Fibroblast of skin of left quadriceps (primary cell): ENCODE measurements at places on chromosomes 4 and X.
A peak's percentile ranks its signal among the peaks of the same experiment; 100 is the strongest.

DNA sequence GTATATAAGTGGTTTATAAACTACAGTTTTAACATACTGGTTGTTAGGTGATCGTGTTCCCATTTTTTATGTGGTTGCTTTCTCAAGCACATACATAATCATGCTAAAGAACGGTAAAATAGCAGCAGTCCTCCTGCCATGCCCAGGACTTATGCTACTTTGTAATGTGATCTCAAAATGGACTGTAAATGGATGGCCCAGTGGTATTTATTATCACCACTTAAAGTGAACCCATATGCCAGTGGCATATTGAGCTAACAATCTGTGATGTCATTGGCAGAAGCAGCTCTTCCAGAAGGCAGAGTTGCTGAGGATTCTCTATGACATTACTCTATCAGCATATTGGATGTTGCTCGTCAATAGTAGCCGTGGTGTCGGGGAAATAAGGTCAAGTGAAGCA is 28.6 kb downstream of the ANK2 start:
- DNase-seq: no peak

DNA sequence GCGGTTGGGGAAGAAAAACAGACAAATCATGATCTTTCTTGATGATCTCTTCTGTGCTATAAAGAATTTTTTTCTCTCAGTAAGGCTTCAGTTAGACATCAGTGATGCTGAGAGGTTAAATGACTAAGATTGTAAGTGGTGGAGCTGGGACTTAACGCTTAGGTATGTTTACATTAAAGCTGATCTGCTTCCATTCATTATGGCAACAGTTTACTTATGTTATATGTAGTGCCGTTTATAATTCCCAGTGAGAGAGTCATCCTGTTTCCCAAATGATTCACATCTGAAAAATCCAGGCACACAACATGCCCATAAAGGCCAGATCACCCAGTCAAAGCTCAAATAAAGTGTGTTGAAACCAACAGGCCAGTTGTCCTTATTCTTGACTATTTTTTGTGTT is 50.1 kb downstream of the CENPVL3 start:
- DNase-seq: peak; percentile 1

DNA sequence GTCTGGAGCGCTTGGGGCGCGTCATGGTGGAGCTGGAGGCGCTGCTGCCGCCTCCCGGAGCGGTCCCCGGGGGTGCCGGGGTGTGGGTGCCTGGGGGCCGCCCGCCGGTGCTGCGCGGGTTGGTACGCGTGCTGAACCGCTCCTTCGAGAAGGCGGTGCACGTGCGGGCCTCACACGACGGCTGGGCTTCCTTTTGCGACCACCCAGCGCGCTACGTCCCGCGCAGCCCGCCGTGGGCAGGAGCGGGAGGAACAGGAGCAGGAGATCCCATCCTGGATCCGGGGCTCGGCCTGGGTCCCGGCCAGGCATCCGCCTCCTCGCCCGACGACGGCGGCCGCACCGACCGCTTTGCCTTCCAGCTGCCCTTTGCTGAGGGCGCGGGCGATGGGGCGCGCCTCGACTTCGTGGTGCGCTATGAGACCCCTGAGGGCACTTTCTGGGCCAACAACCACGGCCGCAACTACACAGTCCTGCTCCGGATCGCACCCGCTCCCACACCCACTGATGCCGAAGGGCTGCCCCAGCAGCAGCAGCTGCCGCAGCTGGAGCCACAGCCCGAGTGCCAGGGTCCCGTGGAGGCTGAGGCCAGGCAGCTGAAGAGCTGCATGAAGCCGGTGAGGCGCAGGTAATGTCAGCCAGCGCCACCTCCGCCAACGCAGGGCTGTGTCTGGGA is 792 bp downstream of the PPP1R3F start:
- no peak for DNase-seq

- DNase-seq: no peak
These were observed 595.2 kb downstream of the MID1IP1 start for GRCh38 chrX:39396358-39396995.

GRCh38 chr4:89753601-89754066 is 83.3 kb downstream of the SNCA start:
- DNase-seq: peak; percentile 98

- no peak for DNase-seq
These were observed 61.6 kb downstream of the PTTG2 start for GRCh38 chr4:38021751-38022150.

DNA sequence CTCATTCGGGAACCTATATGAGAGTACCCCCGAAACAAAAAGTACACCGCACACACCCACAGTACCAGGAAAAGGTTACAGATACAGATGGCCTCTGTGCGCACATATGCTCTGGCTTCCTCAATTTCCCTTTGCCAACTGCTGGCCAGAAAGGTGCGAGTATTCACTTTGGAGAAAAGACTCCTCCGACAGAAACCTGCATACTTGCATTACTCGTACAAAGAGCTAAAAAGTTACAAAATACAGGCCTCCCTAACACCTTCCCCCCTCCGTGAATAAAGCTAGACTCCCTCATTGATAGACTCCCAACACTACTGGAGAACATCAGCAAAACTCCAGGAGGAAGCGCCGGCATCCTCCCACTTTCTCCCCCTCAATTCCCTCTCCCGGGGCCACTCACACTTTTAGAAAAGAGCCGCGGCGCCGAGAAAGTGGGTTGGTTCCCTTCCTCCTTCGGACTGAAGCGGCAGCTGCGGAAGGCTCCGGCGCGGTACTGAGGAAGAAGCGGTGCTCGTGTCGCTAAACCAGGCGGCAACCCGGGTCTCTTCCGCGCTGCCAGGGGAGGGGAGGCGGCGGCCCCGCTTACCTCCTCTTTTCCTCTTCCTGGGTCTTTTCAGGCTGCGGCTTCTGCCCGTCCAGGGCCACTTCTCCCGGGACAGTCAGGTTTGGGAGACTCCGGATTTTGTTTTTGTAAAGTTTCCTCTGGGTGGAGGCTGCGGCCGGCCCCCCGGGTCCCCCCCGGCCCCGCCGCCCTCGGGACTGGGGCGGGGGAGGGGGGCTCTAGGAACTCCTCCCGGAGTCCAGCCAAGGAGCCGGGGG is 1.1 kb downstream of the FBXW7 start:
- DNase-seq: no peak

GRCh38 chr4:138305050-138305449 is 62.9 kb upstream of the SLC7A11 start:
- DNase-seq: no peak

GRCh38 chr4:77125961-77126360 is 31.0 kb upstream of the CCNG2 start:
- DNase-seq: no peak

GRCh38 chr4:168743601-168744000 is 246.7 kb downstream of the PALLD start:
- no peak for DNase-seq

- DNase-seq: no peak
These were observed 110.0 kb downstream of the HS6ST2 start for GRCh38 chrX:132848296-132848970.

DNA sequence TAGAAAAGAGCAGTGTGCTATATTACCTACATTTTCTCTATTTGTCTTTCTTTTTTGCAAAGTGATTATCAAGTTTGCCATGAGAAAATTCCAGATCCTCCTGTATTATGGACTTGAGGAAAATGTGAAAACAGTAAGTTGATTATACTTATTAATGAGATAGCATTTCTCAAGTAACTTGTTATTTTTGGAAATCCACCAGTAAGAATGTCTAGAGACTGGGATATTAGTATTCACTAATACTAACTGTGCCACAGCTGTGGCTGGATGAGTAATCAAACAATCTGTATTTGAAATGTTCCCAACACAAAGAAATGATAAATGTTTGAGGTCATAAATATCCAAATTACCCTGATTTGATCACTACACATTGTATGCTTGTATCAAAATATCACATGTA is 147.0 kb upstream of the CTSO start:
- no peak for DNase-seq

DNA sequence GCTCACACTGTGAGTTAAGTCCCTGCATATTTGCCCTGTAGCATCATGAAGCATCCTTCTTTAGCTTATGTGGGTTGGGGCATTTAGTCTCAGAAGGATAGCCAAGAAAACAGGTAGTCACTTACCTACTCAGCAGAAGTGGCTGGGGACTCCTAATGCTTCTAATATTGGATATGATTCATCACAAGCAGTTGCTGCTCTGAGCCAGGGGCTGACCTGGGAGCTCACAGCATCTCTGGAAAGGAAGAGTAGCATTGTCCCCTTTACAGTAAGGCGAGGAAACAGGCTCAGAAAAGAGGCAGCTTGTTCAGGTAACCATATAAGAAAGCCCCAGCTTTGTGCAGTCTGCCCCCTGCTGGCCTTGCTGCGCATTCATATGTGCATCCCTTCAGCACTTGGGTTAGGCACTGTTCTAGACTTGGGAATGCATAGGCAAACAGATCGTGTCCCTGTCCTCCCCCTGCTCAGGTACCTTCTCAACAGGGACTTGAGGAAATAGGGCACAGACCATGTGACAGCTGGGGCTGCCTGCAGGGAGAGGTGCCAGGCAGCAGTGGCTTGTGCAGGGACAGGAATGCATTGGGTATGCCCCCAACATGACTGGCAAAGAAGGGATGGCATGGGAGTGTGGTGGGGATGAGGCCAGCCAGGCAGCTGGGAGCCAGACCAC is 35.7 kb upstream of the TBC1D14 start:
- no peak for DNase-seq

DNA sequence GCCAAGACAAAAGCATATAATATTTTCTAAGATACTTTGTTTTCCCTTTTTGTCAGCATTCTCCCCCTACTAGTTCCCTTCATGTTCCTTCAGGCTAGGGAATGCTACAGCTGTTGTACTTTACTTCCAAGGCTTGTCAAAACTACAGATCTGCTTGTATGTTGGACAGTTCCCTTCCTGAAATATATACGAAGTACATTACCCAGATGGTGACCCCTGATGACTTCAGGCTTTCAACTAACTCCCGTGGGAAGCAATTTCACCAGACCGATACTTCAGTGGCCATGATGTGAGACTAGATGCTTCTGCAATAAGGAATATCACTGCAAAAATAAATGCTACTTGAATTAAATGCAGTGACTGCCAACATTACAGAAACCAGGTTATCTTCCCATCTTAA is 332.8 kb downstream of the SH2D1A start:
- no peak for DNase-seq

DNA sequence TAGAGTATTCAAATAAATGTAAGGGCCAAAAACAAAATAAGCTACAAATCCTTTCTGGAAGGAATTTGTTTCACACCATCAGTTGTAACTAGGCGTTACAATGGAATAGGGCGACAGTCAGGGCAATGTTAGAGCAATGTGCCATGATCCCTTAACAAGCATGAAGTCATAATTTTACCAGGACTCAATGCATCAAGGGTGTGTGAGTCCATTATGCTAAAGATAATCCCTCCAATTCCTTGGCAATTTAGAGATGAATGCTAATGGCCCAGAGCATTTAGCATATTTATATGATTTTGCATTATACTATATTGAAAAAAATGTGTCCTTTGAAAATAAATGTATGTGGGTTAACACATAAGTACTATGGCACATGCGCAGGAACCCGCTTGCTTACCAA is 73.1 kb downstream of the GRIA2 start:
- DNase-seq: no peak

GRCh38 chrX:68112321-68112720 is 321.0 kb downstream of the OPHN1 start:
- DNase-seq: no peak

GRCh38 chr4:186204103-186204559 is 12.8 kb downstream of the CYP4V2 start:
- DNase-seq: no peak

DNA sequence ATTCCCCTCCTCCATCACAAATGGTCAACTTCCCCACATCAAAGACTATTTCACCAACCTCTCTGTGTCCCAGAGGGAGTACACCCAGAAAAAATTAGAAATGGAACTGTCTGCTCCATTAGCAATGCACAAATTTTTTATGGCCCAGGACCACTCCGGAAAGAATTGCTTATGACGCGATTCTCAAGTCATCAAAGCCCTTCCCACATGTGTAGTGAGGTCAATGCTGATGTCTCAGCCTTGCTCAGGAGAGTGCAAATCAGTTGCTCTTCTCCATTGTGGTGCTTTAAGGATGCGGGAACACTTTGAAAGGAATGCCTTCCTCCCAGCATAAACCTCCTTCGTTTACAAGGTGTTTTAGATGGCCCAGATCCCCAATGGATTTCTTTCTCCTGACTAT is 518.3 kb downstream of the PPARGC1A start:
- no peak for DNase-seq

DNA sequence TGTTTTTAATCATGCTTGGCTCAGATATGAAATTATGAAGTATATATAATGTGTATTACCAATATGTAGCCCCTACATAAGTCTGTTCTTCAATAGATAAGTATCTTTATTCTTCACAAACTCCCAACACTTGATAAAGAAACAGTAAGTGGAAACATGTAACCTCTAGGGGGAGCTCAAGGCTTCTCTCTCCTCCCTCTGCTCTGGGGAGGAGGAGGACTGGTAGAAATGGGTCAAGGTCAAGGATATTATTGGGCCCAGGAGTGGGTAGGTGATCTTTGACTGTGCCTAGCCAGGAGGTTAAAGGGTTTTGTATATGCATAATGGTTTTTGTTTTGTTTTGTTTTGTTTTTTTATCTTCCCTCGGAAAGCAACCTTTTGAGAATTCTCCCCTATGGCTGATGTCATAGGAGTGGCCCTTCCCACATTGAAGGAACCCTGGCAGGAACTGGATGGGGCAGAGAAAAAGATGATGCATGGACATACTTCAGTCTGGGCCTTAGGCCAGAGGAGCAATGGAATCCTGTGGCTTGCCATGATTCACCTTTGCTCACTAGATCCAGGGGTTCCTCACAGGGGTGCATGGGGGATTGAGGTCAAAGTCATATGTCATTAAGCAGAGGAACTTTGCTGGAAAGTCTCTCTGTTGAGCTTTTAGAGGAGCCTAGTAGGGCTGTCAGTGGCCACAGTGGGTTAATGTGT is 460.3 kb downstream of the MID1IP1 start:
- DNase-seq: peak; percentile 37
